Bronchial epithelial cell (primary cell): ENCODE measurements at places on chromosomes 7 and 10. TPM values are rescaled to one million over a fixed set of nuclear protein-coding genes. Genes with fewer than 3 reads are reported as not detected.

The ARHGAP22 gene
- total RNA-seq, result 4.9 and 9.0 TPM in 2 replicates

The GNGT1 gene
- not detected in 2 replicates for total RNA-seq

The MINDY4 gene
- total RNA-seq, result 1.1 and 1.3 TPM in 2 replicates

DNA sequence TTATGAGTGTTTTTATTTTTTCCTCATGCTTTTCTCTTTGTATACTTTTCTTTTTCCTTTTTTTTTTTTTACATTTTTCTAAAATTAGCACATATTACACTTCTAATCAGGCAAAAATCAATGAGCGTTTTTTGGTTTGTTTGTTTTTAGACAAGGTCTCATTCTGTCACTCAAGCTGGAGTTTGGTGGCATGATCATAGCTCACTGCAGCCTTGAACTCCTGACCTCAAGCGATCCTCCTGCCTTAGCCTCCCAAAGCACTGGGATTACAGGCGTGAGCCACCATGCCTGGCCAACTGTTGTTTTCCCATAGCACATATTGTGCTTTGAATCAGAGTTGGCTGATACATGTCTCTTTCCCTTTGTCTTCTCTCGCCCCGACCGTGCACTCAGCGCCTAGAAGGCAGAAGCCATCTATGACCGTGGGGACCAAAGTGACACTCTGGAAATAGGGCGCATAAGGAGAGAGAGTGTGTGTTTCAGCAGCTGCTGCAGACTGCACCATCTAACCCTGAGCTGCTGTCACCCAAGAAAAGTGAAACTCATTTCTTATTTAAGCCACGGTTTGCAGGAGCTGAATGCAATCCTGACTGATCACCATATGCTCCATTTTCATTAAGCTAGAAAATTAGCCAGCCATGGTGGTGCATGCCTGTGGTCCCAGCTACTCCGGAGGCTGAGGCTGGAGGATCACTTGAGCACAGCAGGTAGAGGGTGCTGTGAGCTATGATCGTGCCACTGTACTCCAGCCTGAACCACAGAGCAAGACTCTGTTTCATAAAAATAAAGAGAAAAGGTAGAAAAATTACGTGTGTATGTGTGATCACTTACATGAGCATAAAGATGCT, 41.4 kb upstream of the GTF2I start:
- no peak for DNase-seq

GRCh38 chr10:71072823-71073210, 139.6 kb upstream of the UNC5B start:
- no peak for DNase-seq

DNA sequence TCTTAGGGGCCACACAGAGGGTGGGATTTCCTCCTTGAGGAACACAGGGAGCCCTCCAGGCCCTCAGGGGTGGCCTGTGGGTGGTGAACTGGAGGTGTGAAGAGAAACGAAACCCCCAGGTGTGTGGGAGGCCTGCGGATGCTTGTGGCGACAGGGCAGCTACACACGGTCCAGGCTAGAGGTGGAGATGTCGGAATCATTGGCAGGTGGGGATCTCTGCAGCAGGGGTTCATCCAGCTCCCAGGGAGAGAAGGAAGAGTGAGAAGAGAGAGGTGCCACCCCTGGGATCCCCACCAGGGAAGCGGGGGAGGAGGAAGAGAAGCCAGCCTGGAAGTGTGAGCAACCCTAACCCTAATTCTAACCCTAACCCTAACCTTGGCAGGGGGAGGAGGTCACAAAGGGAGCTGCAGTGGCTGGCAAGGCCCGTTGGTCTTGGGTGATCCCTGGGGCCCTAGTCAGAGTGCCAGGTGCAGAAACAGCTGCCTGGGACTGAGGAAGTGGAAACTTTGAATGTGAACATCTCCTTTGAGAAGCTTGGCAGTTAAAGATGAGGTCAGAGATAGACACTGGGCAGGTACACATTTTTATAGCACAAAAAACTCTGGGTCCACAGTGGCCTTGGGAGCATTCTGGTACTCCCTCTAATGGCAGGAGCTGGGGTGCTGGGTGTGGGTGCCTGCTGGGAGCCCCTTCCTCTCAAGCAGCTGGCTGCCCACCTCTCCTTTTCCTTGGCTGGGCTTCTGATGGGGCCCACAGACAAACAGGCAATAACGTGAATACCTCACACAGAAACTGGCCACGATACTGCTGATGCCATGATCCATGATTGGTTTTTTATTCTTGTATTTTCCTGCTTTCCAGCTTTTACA, 6.8 kb upstream of the AEBP1 start:
- DNase-seq, result no peak

GRCh38 chr7:94351703-94352102, 43.0 kb upstream of the COL1A2 start:
- no peak for DNase-seq

- no peak for DNase-seq
These were observed 37.4 kb upstream of the DUSP5 start for GRCh38 chr10:110460111-110460809.
